ENCODE measurements at places on chromosomes 3 and 15. TPM values are rescaled to one million over a fixed set of nuclear protein-coding genes. Genes with fewer than 3 reads are reported as not detected.

The GOLGA8J gene
- total RNA-seq = not detected

DNA sequence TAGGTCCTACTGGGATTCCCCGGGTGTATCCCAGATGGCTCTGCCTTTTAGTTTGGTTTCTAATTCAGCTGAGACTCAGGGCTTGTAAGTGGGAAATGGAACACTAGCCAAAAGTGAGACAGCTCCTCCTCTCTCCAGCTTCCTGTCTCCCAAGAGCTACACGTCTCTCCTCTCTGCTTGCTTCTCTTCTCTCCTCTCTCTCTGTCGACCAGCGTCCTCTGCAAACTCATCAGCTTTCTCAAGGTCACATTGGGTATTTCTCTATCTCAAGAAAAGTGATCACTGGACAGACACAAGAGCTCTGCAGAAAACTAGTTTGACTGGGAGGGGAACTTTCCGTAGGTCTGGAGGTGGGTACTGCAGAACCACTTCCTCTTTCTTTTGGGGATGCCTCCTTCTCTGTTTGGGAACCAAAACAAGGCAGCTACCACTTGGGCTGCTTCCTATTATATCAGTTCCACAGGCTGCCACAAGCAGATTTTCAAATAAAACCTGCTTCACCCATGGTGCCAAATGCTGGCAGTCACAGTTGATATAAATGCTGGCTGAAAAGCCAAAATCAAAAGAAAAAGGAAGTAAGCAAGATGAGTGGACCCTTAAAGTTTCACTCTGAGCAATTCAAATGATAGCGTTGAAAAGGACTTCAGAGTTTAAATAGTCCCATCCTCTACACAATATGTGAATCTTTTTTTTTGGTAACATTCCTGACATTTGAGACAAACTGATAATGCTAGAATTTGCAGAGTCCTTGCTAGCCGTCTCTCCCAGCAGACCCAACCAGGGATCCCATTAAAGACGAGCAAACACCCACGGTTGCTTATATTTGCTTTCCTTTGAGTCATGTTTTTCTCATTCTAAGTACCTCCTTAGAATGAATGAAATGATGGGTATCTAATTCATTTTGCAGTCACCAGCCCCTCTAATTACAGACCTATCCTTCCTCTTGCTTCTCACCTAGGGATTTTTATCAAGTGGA lies 7.2 kb upstream of the DYNC1LI1 start:
- peak; percentile 29 for DNase-seq

- DNase-seq = peak; percentile 65
These were observed 29.1 kb downstream of the CRYGS start for GRCh38 chr3:186515125-186515524.

The KCNMB3 gene
- total RNA-seq = 0.29 TPM

Data from activated CD4-positive, alpha-beta memory T cell treated with anti-CD3 and anti-CD28 coated beads for 36 hours (primary cell).